Fibroblast of skin of right biceps (primary cell): ENCODE measurements at places on chromosomes 4 and X.
A peak's percentile ranks its signal among the peaks of the same experiment; 100 is the strongest.

DNA sequence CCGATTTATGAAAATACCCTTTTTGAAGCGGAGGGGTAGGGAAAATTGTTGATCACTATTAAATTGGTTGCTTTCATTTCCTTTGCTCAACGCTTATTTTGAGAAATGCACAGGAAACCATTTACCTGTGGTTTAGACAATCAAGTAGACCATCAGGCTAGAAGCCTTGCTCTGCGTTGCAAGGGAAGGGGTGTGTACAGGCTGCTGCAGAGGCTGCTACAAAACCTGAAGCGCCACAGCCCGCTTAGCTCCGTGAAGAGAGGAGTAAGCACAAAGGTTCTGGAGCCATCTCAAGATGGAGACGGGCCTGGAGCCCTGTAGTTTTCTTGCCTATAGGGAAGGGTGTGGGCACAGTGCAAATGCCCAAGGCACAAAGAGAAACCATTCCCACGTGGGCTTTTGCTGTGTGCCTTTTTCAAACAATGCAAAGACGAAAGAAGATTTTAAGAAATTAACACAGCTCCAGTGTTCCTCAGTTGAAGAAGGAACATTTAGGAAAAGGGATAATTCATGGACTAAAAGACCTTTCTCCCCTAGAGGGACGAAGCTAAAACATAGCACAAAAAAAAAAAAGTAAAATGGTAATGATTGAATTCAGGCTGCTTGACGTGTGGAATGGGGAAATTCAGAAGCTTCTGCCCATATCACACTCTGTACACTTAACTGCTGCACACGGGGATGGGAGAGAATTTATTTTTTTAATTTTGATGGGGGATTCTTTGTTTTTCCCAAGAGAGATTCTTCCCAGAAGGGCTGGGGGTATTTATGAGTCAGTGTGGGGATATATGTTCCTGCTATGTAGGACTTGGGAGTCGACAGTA is 3.5 kb downstream of the TMSB4X start:
- DNase-seq = peak; percentile 93

- DNase-seq = no peak
Observed at GRCh38 chr4:94038195-94038594, 169.5 kb upstream of the SMARCAD1 start.

DNA sequence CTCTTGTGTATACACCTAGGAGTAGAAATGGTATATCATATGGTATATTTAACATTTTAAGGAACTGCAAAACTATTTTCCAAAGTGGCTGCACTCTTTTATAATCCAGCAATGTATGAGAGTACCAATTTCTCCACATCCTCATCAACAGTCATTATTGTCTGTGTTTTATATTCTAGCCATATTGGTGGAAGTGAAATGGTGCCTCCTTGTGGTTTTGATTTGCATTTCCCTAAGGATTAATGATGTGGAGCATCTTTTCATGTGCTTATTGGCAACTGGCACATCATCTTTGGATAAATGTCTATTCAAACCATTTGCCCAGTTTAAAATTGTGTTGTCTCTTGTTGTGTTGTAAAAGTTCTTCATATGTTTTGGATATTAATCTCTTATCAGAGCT is 9.6 kb downstream of the BMP15 start:
- DNase-seq = peak; percentile 0

DNA sequence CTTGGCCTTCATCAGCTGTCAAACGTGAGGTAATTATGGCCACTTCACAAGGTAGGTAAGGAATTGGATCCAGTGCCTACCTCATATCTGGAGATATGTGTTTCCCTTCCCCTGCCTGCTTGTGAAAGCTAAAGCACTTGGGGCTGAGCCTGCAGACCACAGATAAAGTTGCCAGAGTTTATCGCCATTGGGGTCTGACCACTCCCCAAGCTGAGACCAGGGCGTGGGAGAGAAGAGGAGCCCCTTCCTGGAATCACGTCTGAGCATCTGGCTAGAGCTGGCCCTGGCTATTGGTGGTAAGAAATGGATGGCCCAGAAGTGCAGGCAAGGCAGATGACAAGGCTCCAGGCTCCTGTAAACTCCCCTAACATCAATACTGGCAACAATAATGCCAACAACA is 2.7 kb downstream of the ALAS2 start:
- no peak for DNase-seq
